PC-3 (cell line): ENCODE measurements at places on chromosomes 3 and 15. TPM values are rescaled to one million over a fixed set of nuclear protein-coding genes. Genes with fewer than 3 reads are reported as not detected.

DNA sequence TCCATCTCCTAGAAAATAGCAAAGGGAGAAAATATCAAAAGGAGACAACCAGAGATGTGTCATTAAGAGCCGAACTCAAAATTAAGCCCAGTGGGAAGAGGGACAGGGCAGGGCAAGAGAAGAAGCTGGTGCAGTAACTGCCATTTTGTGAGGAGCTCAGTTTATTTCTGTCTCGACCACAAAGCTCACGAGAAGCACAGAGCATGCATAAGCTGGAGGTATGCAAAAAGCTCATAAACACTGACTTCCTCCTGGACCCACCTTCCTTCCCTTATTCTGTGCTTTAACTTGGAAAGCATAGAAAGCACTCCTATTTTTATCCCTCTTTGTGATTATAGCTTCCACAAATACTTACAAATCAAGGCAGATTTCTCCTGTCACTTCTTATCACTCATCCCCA, 81.3 kb downstream of the DGKG start:
- H3K36me3 ChIP-seq = no peaks in the 10 kb centered on the region
- H3K4me1 ChIP-seq = peaks cover 30% of the 10 kb centered on the region
- no peaks in the 10 kb centered on the region for H3K27me3 ChIP-seq
- no peak overlapping the region; the same call in 1 of the 2 replicates for H3K4me3 ChIP-seq
- H3K27ac ChIP-seq = peak overlapping the region; percentile 51
- no peak for DNase-seq

DNA sequence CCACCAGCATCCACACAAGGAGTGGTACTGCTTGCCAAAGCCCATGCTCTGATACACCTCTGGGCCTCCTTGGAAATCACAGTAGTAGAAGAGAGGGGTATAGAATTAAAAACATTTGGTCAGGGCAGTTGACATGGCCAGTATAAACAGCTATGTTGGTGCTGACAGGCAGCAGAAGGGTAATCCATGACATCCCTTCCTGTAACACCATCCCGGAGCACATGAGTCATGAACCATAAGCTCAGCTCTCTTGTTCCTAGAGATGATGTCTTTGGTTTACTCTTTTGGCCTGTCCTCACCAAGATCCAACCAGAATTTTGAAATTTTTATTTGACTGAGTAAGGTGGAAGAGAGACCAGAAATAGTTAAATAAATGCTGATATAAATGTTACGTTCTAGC, 132.6 kb upstream of the CTDSPL start:
- peaks cover 76% of the 10 kb centered on the region for H3K27me3 ChIP-seq
- H3K27ac ChIP-seq = no peak overlapping the region
- H3K4me3 ChIP-seq = no peak overlapping the region
- DNase-seq = no peak
- no peaks in the 10 kb centered on the region for H3K4me1 ChIP-seq

DNA sequence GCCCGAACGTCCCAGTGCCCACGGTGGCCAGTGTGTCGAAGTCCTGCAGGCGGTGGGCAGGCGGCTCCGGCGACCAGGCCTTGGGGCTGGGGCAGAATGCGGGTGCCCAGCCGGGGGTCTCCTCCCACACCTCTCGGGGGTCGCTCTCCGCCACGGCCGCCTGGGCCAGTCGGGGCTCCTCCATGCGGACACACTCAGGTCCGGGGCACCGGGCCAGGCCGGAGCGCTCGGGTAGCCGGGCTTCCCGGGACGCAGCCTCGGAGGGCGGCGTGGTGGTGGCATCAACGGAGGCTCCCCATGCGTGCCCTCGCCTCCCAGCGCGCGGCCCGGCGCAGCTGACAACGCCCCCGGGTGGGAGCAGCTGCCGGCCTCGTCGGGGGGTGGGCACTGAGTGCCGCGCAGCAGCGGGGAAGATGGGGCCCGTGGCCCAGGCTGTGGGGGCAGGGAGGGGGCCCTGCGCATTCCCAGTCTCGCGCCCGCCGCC, 30.1 kb upstream of the CERS3 start:
- H3K27ac ChIP-seq = no peak overlapping the region
- H3K27me3 ChIP-seq = no peaks in the 10 kb centered on the region
- H3K36me3 ChIP-seq = no peaks in the 10 kb centered on the region

DNA sequence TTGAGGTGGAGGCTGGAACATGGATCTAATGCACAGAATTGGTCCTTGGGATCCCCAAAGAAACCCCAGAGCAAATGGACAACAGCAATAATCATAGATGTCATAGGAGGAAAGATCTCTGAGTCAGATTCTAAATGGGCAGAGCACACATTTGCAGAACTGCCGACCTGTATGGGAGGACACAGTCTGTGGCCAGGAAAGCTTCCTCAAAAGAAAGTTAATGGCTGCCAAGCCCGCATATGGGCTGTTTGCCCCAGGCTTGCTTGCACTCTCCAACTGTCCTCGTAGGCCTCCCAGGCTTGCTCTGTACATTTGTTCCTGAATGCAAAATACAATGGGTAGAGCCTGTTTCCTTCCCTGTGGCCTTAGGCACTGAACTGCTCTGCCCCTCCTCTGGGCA, 102.0 kb upstream of the PLXNA1 start:
- no peak overlapping the region for H3K27ac ChIP-seq
- no peaks in the 10 kb centered on the region for H3K27me3 ChIP-seq
- H3K36me3 ChIP-seq = no peaks in the 10 kb centered on the region
- DNase-seq = no peak
- H3K4me3 ChIP-seq = no peak overlapping the region

DNA sequence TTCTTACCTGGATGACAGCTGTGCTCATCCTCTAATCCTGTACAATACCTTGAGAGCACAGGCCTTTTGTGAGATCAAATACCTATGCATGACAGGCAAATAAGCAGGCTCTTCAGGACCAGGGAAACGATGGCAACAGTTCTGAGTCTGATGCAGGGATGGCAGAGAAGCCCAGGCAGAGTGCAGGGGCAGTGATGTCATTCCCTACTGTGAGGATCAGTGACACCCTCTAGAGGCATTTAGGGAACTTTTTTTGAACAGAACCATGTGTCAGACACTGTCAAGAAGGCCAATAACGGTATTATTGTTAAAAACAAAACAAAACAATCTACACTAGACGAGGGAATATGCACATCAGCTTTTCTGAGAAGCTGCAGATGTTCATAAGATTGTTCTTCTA, 314.8 kb upstream of the CTDSPL start:
- peaks cover 4% of the 10 kb centered on the region; the same call in 1 of the 2 replicates for H3K4me1 ChIP-seq
- no peaks in the 10 kb centered on the region for H3K36me3 ChIP-seq
- H3K27ac ChIP-seq = no peak overlapping the region
- DNase-seq = peak; percentile 37
- no peak overlapping the region for H3K4me3 ChIP-seq
- peaks cover 49% of the 10 kb centered on the region for H3K27me3 ChIP-seq

DNA sequence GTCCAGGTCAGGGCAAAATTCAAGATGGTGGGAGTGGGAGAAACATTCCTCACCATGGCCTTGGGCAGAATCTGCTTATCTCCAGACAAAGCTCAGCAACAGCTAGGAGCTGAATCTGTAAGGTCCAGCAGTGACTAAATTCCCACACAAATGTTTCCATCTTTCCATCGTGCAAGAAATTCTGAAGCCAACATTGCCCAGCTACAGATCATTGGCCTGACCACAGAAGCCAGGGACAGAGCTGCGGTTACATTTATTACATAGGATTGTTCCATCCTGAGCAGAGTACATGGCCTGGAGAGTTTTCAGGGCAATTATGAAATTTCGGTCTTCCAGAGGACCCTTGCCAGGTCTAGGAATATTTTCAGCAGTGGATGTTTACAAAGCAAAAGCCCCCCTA, 100.3 kb downstream of the LIPC start:
- H3K27ac ChIP-seq = no peak overlapping the region
- H3K4me3 ChIP-seq = no peak overlapping the region
- H3K27me3 ChIP-seq = no peaks in the 10 kb centered on the region
- no peak for DNase-seq
- H3K36me3 ChIP-seq = no peaks in the 10 kb centered on the region

GRCh38 chr3:183880121-183880520, 4.6 kb downstream of the PARL start:
- no peak overlapping the region for H3K27ac ChIP-seq
- no peak for DNase-seq
- peaks cover 12% of the 10 kb centered on the region; the same call in 1 of the 2 replicates for H3K4me1 ChIP-seq
- H3K27me3 ChIP-seq = no peaks in the 10 kb centered on the region
- H3K36me3 ChIP-seq = peaks cover 14% of the 10 kb centered on the region; the same call in 1 of the 2 replicates

DNA sequence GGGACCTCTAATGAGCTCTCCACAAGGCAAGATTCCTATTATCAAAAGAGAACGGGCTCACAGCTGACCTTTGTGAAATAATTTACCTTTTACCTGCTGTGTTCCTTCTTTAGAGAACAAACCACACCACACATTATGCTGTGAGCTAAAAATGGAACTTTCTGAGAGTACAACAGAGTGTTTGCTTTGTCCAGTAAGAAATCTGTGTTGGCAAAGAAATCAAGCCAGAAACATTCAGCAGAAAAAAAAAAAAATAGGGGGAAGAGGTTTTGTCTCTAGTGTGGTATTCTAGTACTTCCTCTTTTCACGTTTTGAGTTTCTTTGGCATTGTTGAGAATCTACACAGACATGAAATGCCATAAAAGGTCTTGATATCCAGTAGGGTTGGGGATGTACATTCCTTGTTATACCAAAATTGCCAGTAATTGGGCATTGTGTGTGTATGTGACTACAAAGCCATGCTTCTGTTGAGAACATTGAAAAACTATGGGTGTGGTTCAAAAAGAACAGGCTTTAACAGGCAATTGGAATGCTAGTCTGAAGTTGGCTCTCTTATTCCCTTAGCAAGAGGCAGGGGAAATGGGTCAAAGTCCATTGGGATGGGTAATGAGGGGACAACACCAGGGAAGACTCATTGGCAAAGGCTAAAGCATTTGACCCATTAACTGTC, 273.5 kb downstream of the NEK10 start:
- H3K4me1 ChIP-seq = no peaks in the 10 kb centered on the region
- no peak overlapping the region for H3K4me3 ChIP-seq
- no peak overlapping the region for H3K27ac ChIP-seq
- no peaks in the 10 kb centered on the region for H3K36me3 ChIP-seq
- no peaks in the 10 kb centered on the region for H3K27me3 ChIP-seq

- DNase-seq = peak; percentile 12
- no peak overlapping the region for H3K27ac ChIP-seq
- H3K27me3 ChIP-seq = no peaks in the 10 kb centered on the region
- H3K36me3 ChIP-seq = no peaks in the 10 kb centered on the region
- no peak overlapping the region for H3K4me3 ChIP-seq
Measured at GRCh38 chr3:69710153-69710977, 28.9 kb upstream of the MITF start.

GRCh38 chr3:18250991-18251390, 174.1 kb downstream of the SATB1 start:
- DNase-seq = no peak
- H3K27ac ChIP-seq = no peak overlapping the region
- H3K4me1 ChIP-seq = peaks cover 12% of the 10 kb centered on the region
- no peak overlapping the region for H3K4me3 ChIP-seq
- H3K36me3 ChIP-seq = no peaks in the 10 kb centered on the region
- H3K27me3 ChIP-seq = no peaks in the 10 kb centered on the region

GRCh38 chr3:27724459-27725197, 2.5 kb upstream of the EOMES start:
- peaks cover 40% of the 10 kb centered on the region for H3K27me3 ChIP-seq
- H3K4me3 ChIP-seq = no peak overlapping the region
- H3K4me1 ChIP-seq = 0 out of 2 replicates have a peak, but pooled peaks cover 8% of the 10 kb centered on the region

DNA sequence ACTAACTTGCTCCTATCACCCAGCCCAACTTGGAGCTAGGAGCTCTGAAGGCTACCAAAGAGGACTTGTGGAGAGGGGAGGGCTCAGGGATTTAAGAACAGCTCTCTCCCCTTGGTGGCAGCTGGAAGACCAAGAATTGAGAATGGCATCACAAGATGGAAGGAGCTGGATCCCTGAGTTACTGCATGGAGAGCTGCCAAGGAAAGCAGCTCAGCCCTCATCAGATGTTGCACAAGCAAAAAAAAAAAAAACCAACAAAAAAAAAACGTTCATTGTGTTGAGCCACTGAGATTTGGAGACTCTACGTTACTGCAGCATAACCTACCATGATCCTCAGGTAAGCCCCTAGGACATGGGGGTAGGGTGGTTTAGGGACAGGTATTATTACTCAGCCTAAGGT, 41.0 kb downstream of the ITGB5 start:
- no peak overlapping the region for H3K4me3 ChIP-seq
- H3K27me3 ChIP-seq = no peaks in the 10 kb centered on the region
- peak overlapping the region; percentile 86 for H3K27ac ChIP-seq
- H3K36me3 ChIP-seq = no peaks in the 10 kb centered on the region; the same call in 1 of the 2 replicates
- H3K4me1 ChIP-seq = peaks cover 19% of the 10 kb centered on the region
- no peak for DNase-seq

DNA sequence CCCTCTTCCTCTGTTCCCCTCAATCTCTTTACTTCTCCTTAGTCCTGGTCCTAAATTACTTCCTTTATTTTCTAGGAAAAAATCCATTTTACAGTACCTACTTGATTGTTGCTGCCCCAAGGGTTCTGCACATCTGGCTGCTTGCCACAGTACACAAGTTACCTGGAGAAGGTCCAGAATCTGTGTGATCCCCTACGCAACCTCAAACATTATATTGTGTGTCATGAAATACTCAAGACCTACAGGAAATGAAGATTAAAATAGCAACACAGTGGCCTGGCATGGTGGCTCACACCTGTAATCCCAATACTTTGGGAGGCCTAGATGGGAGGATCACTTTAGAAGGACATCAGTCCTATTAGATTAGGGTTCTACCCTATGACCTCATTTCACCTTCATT, 48.7 kb downstream of the PRKAR2A start:
- no peak overlapping the region for H3K4me3 ChIP-seq
- H3K27me3 ChIP-seq = no peaks in the 10 kb centered on the region
- peaks cover 12% of the 10 kb centered on the region for H3K4me1 ChIP-seq
- no peak overlapping the region for H3K27ac ChIP-seq

GRCh38 chr3:194824701-194825111, 139.0 kb downstream of the FAM43A start:
- H3K27ac ChIP-seq = peak overlapping the region; percentile 68
- peaks cover 16% of the 10 kb centered on the region for H3K4me1 ChIP-seq
- no peak overlapping the region for H3K4me3 ChIP-seq
- H3K36me3 ChIP-seq = no peaks in the 10 kb centered on the region
- H3K27me3 ChIP-seq = no peaks in the 10 kb centered on the region

DNA sequence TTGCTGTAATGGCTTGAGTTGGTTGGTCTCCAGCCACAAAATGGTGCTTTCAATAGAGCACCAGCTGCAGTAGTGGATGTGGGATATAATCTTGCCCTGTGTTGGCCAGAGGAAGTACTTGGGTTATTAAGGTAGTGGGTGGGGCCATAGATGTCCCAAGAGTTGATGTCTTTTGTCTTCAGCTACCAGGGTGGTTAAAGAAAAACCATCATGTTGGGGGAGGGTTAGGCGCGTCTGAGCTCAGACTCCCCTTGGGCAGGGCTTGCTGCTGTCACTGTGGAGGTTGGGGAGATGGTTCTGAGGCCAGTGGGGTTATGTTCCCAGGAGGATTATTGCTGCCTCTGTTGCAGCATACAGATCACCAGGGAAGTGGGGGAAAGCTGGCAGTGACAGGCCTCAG, 46.9 kb upstream of the GADL1 start:
- no peak overlapping the region for H3K27ac ChIP-seq
- no peak overlapping the region for H3K4me3 ChIP-seq
- H3K4me1 ChIP-seq = peaks cover 5% of the 10 kb centered on the region; the same call in 1 of the 2 replicates
- no peak for DNase-seq
- no peaks in the 10 kb centered on the region for H3K36me3 ChIP-seq
- no peaks in the 10 kb centered on the region for H3K27me3 ChIP-seq

Gene CILP
- not detected in 2 replicates for total RNA-seq

Gene ACTRT3
- 2.6 and 4.1 TPM in 2 replicates for total RNA-seq

Gene CCDC39
- total RNA-seq = 0.04 TPM in 1 of 2 replicates, not detected in the other

Gene KNSTRN
- total RNA-seq = 115 and 125 TPM in 2 replicates

Gene SMC4
- 129 and 183 TPM in 2 replicates for total RNA-seq
